ENCODE measurements at places on chromosomes 16 and 17.

DNA sequence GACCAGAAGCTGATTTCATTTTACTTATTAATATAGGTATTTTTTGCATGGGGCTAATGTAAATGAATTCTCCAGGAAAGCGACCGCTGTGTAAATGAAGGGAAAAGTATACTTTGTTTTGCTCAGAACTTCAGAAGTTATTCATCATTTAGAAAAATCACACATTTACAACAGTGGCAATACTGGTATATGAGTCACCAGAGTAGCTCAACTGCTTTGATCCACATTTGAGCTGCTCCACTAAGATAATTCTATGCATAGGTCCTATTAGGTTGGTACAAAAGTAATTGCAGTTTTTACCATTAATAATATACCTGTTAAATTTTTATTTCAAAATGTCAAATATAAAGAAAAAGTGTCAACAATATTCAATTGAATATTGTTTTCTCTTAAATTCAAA, 22.9 kb upstream of the DYNLRB2 start:
- DNase-seq = no peak

GRCh38 chr16:31713945-31714902, 159.4 kb upstream of the ZNF267 start:
- no peak for DNase-seq

GRCh38 chr16:4404247-4404966, 12.0 kb downstream of the CORO7 start:
- no peak for DNase-seq

DNA sequence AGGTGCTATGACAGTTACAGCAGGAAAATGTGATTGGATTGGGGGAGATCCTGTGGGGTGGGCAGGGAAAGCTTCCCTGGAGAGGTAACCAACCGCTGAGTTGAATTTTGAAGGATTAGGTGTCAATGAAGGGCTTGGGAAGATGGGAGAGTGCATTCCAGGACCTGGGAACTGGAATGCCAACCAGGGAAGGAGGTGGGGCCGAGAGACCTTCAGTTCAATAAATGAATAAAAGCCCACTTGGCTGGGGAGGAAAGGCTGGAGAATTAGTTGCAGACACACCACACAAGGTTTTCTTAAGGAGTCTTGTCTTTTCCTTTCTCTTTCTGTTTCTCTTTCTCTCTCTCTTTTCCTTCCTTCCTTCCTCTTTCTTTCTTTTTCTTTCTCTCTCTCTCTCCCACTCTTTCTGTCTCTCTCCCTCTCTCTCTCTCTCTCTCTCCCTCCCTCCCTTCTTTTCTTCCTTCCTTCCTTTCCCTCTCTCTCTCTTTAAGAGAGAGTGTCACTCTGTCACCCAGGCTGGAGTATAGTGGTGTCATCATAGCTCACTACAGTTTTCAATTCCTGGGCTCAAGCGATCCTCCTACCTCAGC, 3.3 kb downstream of the USP43 start:
- DNase-seq = peak; percentile 59
